Activated CD8-positive, alpha-beta memory T cell treated with anti-CD3 and anti-CD28 coated beads, Interleukin-2, amount 50 U/mL, for 4 hours (primary cell): ENCODE measurements at places on chromosomes 2 and 18.

DNA sequence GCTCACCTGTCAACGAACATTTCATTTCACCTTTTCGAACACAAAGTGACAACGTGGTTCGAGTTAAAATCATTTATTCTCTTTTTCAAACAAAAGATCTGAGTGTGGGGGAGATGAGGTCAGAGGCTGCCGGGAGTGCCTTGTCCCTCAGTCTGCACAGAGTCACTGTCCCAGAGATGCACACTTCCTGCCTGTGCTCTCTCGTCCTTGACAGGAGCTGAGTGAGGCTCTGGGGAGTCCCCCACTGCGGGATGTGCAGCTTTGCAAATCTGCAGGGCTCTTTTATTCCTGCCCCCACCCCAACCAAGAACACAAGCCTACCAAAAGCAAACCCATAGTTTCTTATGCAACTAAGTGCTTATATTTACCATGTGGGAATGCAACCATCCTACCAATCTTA is 497.8 kb downstream of the EIPR1 start:
- DNase-seq = no peak

DNA sequence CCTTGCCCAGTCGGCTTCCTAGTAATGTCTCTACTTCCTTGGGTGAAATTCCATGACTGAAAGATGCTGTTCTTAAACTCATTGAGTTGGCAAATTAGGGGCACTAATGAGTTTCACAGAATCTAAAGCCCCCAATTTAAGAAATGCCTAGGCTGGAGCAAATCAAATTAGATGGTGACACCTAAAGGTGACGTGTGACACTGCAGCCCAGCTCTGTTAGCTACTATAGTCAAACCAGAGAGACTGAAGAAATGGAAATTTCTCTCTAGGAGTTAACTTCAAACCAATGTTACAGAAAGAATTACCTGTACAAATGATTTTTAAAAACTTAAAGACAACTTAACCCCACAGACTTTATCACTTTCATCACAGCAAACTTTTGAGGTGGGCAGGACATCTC is 37.2 kb downstream of the LCT start:
- no peak for DNase-seq

GRCh38 chr2:159119652-159120257 is 151.3 kb downstream of the TANC1 start:
- no peak for DNase-seq

- no peak for DNase-seq
Observed at GRCh38 chr2:108304975-108305374, 16.3 kb downstream of the SULT1C2 start.

GRCh38 chr2:222912117-222912516 is 51.3 kb downstream of the ACSL3 start:
- DNase-seq = no peak
